ENCODE measurements at places on chromosomes 2 and 18. TPM values are rescaled to one million over a fixed set of nuclear protein-coding genes. Genes with fewer than 3 reads are reported as not detected.

GRCh38 chr18:35038881-35039491, 2.2 kb upstream of the MAPRE2 start:
- no peak overlapping the region for H3K27ac ChIP-seq
- no peak overlapping the region for H3K4me3 ChIP-seq
- no peaks in the 10 kb centered on the region for H3K27me3 ChIP-seq
- no peak for DNase-seq

DNA sequence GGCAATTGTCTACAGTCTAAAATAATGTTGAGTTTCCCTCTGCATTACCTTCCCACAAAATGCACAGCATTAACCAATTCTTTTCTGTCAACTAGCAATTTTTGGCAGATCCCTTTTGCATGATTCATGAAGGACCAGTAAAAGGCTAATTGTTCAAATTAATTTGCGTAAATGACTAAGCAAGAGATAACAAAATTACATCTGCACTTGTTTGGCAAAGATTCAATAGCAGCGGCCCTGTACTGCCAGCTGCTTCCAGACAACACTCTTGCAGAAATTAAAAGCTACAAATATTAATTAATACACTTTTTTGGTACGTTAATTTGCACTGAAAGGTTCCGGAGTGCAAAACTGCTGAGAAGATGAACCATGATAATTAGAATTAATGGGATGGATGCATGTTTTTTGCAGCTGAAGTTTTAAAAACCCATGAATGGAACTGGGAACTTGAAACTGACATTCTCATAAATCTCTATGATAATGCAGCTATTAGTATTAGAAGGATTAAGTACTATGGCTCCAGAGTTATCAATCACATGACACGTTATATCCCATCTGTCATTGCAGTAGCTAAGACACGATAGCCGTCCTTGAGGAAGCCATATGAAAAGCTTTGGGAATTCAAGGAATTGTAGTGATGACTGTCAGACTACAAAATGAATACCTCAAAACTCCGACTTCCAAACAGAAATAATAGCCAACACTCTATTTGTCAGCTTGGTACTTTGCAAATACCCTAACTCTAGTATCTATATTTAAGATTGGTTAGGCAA, 1268.3 kb upstream of the ACVR2A start:
- no peaks in the 10 kb centered on the region for H3K4me1 ChIP-seq
- H3K27me3 ChIP-seq = no peaks in the 10 kb centered on the region
- H3K36me3 ChIP-seq = no peaks in the 10 kb centered on the region
- no peak overlapping the region for H3K4me3 ChIP-seq
- no peak overlapping the region for H3K27ac ChIP-seq

DNA sequence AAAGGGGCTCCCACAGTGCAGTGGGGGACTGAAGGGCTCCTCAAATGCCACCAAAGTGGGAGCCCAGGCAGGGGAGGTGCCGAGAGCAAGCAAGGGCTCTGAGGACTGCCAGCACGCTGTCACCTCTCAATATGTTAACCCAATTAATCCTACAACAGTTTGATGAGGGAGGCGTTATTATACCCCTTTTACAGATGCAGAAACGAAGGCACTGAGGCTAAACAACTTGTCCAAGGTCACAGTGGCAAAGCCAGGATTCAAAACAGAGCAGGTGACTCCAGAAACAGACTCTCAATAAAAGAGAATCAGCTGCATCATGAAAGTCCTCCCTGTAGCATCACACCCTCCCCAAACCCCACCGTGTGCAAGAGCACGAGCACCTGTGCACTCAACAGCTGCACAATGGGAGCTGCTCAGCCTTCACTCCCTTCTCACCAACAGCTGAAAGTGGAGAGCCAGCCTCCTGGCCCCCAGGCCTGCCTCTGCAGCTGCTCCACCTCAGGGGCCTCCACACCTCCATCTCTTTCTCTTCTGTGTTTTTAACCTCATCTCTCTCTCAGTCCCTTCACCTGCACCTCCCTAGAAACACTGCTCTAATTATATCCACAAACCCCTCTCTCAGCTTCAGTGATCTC, 8.1 kb downstream of the NPC1 start:
- DNase-seq = no peak
- H3K4me1 ChIP-seq = peaks cover 57% of the 10 kb centered on the region
- no peak overlapping the region for H3K4me3 ChIP-seq
- H3K27me3 ChIP-seq = no peaks in the 10 kb centered on the region
- peaks cover 14% of the 10 kb centered on the region for H3K36me3 ChIP-seq
- H3K27ac ChIP-seq = peak overlapping the region; percentile 50

- peak overlapping the region; percentile 64 for H3K27ac ChIP-seq
- DNase-seq = peak; percentile 90
- peaks cover 27% of the 10 kb centered on the region for H3K4me1 ChIP-seq
- H3K4me3 ChIP-seq = peak overlapping the region; percentile 65
These were observed 1.9 kb upstream of the CFAP53 start for GRCh38 chr18:50268022-50268747.

GRCh38 chr2:187078297-187078696, 229.3 kb upstream of the ZSWIM2 start:
- H3K36me3 ChIP-seq = no peaks in the 10 kb centered on the region
- H3K27ac ChIP-seq = no peak overlapping the region
- H3K4me3 ChIP-seq = no peak overlapping the region
- H3K27me3 ChIP-seq = no peaks in the 10 kb centered on the region
- no peak for DNase-seq

- H3K4me3 ChIP-seq = no peak overlapping the region
- no peaks in the 10 kb centered on the region for H3K27me3 ChIP-seq
- peak overlapping the region; percentile 9 for H3K27ac ChIP-seq
- H3K4me1 ChIP-seq = peaks cover 24% of the 10 kb centered on the region
- H3K36me3 ChIP-seq = peaks cover 4% of the 10 kb centered on the region
These were observed 2.9 kb upstream of the CASP10 start for GRCh38 chr2:201180010-201180409.

DNA sequence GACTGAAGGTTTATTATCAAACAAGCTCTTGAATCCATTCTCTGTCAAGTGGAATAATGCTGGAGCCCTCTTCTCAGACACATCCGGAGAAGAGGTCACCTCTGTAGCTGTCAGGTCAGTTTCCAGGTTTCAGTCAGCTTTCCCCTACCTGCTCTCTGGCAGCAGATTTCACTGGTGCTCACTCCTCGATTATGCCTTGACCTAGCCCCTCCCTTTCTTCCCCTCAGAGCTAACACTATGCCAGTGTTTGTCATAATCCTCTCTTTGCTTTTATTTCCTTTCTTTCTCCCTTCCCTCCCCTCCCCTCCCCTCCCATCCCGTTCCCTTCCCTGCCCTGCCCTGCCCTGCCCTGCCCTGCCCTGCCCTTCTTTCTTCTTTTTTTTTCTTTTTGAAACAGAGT, 22.5 kb upstream of the PLEKHM3 start:
- no peak overlapping the region for H3K4me3 ChIP-seq
- H3K27me3 ChIP-seq = peaks cover 8% of the 10 kb centered on the region
- H3K36me3 ChIP-seq = no peaks in the 10 kb centered on the region
- no peak for DNase-seq
- H3K4me1 ChIP-seq = no peaks in the 10 kb centered on the region

- H3K4me3 ChIP-seq = no peak overlapping the region
- no peak overlapping the region for H3K27ac ChIP-seq
- H3K4me1 ChIP-seq = peaks cover 4% of the 10 kb centered on the region
- no peak for DNase-seq
- peaks cover 16% of the 10 kb centered on the region for H3K27me3 ChIP-seq
- no peaks in the 10 kb centered on the region for H3K36me3 ChIP-seq
These were observed 185.4 kb upstream of the GLI2 start for GRCh38 chr2:120550282-120550681.

- no peaks in the 10 kb centered on the region for H3K36me3 ChIP-seq
- H3K4me3 ChIP-seq = no peak overlapping the region
- H3K27me3 ChIP-seq = no peaks in the 10 kb centered on the region
- no peak overlapping the region for H3K27ac ChIP-seq
- DNase-seq = no peak
These were observed 195.3 kb upstream of the HS6ST1 start for GRCh38 chr2:128513961-128514283.

GRCh38 chr2:4515871-4516761, 812.7 kb downstream of the DCDC2C start:
- no peak overlapping the region for H3K4me3 ChIP-seq
- no peak for DNase-seq
- no peak overlapping the region for H3K27ac ChIP-seq
- no peaks in the 10 kb centered on the region for H3K36me3 ChIP-seq
- no peaks in the 10 kb centered on the region for H3K4me1 ChIP-seq
- no peaks in the 10 kb centered on the region for H3K27me3 ChIP-seq

DNA sequence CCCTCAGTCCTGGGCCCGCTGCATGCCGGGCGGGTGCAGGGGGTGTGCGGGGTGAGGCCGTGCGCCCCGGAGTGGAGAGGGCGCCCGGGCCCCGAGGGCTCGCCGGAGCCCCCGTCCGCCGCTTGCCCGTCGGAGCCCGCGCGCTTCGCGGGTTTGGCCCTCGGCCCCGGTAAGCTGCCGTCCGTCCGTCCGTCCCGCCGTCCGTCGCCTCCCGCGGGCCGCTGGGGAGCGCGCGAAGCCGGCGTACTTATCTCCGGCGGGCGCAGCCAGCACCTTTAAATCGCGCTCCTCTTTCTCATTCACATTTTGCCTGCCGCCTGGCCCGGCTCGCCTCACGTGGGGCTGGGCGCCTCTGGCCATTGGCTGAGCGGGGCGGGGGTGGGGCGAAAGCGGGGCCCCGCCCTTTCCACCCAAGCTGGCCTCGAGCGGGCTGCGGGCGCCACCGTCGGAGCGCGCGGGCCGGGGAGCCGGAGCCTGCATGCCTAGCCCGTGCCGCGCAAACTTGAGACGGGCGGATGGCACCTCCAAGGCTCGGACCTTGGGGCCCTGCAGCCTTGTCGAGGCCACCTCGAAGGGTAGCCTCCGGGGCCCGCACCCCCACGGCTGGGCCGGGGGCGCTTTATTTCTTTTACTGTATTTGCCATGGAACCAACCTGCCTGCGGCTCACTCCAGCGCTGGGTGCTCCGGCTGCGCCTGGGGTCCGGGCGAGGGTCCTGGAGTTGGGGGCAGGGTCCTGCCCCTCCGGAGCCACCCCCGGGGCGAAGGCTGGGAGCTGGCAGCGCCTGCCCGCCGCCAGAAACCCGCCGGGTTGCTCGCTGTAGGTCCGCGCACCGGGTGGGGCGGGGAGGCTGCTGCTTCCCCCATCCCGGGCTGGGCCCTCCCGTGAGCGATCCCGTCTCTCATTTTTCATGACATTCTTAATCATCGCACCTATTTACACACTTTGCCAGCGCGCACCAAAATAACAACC, at the start of gene GBX2:
Gene GBX2 (minus strand): TSS at position 277 of the 971 bp plus-strand sequence. CDS start 415 bp downstream, outside the sequence.
- H3K27ac ChIP-seq = no peak within 1 kb of the TSS
- no peak for DNase-seq
- H3K36me3 ChIP-seq = no peaks in the 10 kb centered on the region
- H3K4me3 ChIP-seq = no peak within 1 kb of the TSS
- H3K27me3 ChIP-seq = peaks cover 58% of the 10 kb centered on the region
- peaks cover 13% of the 10 kb centered on the region for H3K4me1 ChIP-seq

GRCh38 chr18:58493516-58494253, 135.2 kb downstream of the ALPK2 start:
- no peaks in the 10 kb centered on the region for H3K36me3 ChIP-seq
- H3K27ac ChIP-seq = no peak overlapping the region
- peak; percentile 82 for DNase-seq
- H3K4me1 ChIP-seq = peaks cover 6% of the 10 kb centered on the region
- peaks cover 21% of the 10 kb centered on the region for H3K27me3 ChIP-seq
- no peak overlapping the region for H3K4me3 ChIP-seq

GRCh38 chr18:685438-685837, 27.0 kb downstream of the ENOSF1 start:
- no peak for DNase-seq
- peaks cover 69% of the 10 kb centered on the region for H3K36me3 ChIP-seq
- no peaks in the 10 kb centered on the region for H3K27me3 ChIP-seq
- H3K27ac ChIP-seq = no peak overlapping the region
- H3K4me3 ChIP-seq = no peak overlapping the region

DNA sequence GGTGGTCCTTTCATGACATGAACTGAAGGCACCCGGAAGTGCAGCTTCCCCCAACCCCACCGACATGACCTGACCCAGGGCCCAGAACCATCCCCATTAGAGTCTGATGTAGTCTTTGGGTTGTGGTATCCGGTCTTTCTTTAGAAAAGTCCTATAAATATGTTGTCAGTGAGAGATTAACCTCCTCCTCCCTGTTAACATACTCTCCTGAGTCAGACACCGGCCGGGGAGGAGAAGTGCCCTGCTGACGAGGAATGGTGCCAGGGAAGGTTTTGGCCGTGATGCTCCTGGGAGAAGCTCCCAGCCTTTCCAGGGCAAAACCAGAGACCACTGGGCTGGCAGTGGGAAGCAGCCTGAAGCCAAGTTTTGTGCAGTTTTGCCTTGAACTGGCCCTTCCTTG, 109.0 kb downstream of the LAMA3 start:
- H3K4me3 ChIP-seq = no peak overlapping the region
- H3K27me3 ChIP-seq = peaks cover 1% of the 10 kb centered on the region
- H3K27ac ChIP-seq = no peak overlapping the region

- no peak for DNase-seq
- H3K36me3 ChIP-seq = no peaks in the 10 kb centered on the region
- H3K4me1 ChIP-seq = no peaks in the 10 kb centered on the region
- H3K4me3 ChIP-seq = no peak overlapping the region
These were observed 1966.1 kb upstream of the CELF4 start for GRCh38 chr18:39531659-39532058.

DNA sequence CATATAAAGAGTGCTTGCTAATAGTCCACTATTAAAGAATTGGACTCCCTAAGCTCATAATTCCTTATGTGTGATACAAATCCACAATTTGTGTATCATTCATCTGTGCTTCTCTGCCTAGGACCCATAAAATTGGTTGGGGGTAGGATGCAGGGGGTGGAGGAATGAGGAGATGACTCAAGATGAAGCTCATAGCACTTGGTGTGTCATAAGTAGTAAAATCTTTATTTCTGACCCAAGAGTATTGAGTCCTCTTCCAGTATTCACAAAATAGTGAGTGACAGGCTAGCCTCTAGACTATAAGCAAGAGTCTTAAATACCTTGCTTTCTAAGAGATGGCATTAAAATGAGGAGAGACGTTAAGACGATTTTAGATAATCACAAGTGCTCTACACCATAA, 390.9 kb upstream of the CDH19 start:
- no peaks in the 10 kb centered on the region for H3K27me3 ChIP-seq
- H3K4me3 ChIP-seq = no peak overlapping the region
- no peak for DNase-seq

DNA sequence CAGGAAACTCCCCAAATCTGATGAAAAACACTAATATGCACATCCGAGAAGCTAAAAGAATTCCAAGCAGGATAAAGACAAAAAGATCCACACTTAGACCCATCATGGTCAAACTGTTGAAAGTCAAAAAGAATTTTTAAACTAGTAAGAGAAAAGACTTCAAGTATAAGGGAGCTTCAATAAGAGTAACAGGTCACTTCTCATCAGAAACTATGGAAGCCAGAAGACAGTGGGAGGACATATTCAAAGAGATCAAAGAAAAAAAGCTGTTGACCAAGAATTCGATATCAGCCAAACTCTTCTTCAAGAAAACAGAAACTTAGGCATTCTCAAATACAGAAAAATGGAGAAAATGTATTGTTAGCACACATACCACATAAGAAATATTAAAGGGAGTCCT, 50.4 kb downstream of the ZC3H8 start:
- no peak overlapping the region for H3K4me3 ChIP-seq
- H3K27me3 ChIP-seq = no peaks in the 10 kb centered on the region
- no peak for DNase-seq

CHRNG gene
- not detected for total RNA-seq

OR6B2 gene
- not detected for total RNA-seq

ZNF514 gene
- 14.0 TPM for total RNA-seq

Data from activated CD8-positive, alpha-beta T cell treated with anti-CD3 and anti-CD28 coated beads for 36 hours (primary cell).